ENCODE measurements at places on chromosomes 13 and 19.
A peak's percentile ranks its signal among the peaks of the same experiment; 100 is the strongest.

DNA sequence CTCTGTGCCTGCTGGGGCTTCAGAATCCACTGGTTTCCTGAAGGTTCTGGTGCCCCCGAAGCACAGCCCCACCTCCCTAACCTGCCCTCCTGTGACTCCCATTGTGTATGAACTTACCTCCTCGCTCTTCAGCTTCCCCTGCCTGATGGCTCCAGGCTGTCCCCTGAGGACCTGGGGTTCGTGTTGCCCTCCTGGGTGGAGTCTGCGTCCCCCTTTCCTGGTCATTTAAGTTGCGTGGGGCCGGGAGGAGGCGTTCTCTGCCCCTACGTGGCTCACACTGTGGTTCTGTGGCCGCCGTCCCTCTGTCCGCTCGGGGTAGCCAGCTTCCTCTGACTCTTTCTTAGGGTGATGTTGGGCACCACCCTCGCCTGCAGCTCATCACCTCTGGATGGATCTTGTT lies 13.9 kb downstream of the TFDP1 start:
- DNase-seq = no peak

DNA sequence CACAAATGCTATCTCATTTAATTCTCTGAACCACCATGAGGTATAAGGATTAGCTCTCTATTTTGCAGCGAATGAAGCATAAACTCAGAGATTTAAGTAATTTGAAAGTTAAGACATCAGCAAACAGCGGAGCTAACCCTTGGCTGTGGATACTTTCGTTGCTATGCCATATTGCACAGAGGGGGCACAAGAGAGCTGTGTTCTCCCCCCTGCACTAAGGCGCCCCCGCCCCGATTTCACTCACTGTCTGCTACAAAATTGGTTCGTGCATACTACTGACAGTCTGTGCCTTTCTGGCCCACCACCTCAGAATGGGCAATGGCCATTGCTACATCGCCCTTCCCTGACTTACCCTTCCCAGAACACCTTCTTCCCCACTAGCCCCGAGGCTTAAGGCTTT lies 105.7 kb upstream of the OBI1 start:
- DNase-seq = no peak

DNA sequence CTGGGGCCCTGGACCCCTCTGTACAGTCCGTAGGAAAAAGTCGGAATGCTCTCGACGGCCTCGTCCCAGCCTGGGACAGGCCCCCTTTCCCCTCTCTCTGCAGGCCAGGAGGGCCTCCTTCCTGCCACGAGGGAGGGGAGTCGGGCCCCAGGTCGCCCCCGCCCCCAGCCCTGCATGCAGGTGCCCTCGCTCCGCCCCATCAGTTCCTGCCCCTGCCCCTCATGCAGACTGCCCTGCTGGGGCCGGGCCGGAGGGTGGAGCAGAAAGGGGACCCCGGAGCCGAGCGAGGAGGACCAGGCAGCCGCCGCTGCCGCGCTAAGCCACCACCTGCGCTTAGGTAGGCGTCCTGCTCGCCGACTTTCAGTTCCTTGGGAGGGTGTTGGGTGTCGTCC lies 7.3 kb downstream of the LYL1 start:
- peak; percentile 46 for DNase-seq

DNA sequence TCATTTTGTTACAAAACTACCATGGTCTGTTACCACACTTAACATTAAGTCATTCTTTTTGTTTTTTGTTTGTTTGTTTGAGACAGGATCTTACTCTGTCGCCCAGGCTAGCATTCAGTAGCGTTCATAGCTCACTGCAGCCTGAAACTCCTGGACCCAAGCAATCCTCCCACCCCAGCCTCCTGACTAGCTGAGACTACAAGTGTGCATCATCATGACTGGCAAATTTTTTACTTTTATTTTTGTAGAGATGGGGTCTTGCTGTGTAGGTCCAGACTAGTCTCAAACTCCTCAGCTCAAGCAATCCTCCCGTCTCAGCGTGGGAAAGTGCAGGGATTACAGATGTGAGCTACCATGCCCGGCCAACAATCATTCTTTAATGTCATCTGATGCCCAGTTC lies 3.3 kb downstream of the ALDH16A1 start:
- no peak for DNase-seq

- no peak for DNase-seq
Measured at GRCh38 chr19:4059453-4059871, 7.2 kb downstream of the ZBTB7A start.

- DNase-seq = no peak
Measured at GRCh38 chr19:41702171-41702651, 6.2 kb upstream of the CEACAM5 start.

DNA sequence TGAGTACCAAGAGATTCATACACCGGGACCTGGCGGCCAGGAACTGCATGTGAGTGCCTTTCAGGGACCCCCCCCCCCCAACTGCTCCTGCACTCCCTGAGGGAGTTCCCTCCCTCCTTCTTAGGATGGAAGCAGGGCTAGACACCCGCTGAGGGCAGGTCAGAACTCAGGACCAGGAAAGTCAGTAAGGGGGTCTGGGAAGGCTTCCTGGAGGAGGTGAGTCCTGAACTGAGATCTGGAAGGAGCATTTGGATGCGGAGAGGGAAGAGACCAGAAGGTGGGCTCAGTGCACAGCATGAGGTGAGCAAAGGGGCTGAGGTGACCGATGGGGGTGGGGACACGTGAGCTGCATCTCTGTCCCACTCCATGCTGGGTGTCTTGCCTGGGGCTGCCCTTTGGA lies 10.5 kb upstream of the HNRNPUL1 start:
- DNase-seq = no peak

DNA sequence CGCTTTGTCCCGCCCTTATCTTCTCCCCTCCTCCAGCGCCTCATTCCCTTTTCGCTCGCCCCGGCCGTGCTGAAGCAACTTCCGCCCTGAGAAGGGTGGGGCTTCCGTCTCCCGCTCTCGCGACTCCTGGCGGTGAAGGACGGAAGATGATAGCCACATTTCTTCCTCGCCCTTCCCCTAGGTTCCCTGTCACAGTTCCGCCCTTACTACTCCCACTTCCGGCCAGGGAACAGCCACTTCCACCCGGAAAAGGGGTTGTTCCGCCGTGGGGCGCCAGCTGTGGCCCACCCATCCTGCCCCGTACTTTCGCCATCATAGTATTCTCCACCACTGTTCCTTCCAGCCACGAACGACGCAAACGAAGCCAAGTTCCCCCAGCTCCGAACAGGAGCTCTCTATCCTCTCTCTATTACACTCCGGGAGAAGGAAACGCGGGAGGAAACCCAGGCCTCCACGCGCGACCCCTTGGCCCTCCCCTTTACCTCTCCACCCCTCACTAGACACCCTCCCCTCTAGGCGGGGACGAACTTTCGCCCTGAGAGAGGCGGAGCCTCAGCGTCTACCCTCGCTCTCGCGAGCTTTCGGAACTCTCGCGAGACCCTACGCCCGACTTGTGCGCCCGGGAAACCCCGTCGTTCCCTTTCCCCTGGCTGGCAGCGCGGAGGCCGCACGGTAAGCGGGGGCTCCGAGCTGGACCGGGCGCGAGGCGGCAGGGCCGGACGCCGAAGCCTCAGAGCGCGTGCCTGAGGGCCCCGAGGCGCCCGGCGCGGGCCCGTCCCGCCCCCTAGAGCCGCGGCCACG lies at the start of gene RPS19:
TSS of gene RPS19 (plus strand) at position 638 of the 801 bp plus-strand sequence. CDS start 520 bp downstream, outside the sequence.
- DNase-seq = peak; percentile 99

DNA sequence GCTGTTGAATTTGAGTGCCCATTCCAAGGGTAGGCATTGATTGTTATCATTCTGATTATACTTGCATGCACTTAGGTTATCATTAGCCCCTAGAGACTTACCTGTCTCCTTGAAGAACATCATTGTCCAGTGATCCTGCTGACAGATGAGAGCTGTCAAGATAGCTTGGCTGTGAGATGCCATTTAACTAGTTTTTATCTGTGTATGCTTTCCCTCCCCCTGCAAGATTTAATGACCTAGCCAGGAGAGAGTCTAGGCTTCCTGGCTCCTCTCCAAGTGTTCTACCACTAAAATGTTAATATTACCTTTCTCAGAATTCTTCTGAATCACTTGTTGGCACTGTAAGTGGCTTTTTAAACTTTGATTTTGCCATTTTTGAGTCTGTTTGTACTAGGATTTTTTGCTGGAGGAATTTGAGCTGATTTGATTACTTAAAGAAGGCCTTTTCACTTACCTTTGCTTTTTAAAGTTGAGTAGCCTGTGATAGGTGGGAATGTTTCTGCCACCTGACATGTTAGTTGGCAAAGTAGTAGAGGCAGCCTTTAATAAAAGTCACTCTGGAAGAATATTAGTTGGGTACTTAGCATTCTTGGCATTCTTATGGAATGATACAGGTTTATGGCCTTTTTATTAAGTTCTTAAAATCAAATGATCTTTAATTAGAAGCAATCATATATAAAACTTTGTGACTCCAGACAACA lies 41.1 kb downstream of the ARHGAP35 start:
- no peak for DNase-seq

- DNase-seq = no peak
Measured at GRCh38 chr19:2290441-2291184, 8.6 kb upstream of the PEAK3 start.

- DNase-seq = no peak
Measured at GRCh38 chr13:58151452-58151851, 519.9 kb downstream of the PCDH17 start.

GRCh38 chr19:41939861-41940730 lies 11.8 kb upstream of the ERFL start:
- DNase-seq = peak; percentile 45

DNA sequence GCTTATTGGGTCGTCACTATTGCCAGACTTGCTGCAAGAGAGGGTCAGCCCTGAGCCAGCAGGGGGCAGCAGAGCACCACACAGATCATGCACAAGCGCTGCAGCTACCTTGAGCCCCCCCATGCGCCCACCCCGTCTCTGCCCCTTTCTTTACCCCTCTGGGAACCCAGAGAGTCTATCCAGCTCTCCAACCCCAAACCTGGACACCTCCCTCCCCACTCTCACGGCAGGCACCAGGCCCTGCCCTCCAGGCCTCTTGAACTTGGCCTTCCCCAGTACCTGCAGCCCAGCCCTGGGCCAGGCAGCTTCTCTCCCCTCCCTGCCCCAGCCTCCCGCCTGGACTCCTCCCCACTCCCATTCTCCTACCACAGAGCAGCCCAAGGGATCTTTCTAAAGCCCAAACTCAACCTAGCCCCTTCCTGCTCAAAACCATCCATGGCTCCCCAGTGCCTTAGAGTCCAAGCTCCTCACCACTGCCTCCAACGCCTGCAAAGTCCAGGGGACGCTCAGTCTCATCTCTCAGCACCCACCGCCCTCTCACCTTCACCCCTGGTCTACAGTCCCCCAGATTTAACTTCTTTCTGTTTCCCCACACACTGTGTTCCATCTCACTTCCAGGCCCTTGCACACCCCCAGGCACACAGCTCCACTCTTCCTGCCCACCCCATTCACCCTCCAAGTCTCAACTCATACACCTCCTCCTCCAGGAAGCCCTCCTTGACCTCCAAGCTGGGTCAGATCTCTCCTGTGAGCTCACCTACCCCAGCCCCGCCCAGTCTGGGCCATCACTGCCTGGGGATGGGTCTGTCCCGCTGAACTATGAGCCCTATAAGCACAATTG lies 9.4 kb upstream of the CEACAM16 start:
- DNase-seq = peak; percentile 72

GRCh38 chr13:64289702-64290101 lies 2874.1 kb upstream of the PCDH20 start:
- DNase-seq = no peak

DNA sequence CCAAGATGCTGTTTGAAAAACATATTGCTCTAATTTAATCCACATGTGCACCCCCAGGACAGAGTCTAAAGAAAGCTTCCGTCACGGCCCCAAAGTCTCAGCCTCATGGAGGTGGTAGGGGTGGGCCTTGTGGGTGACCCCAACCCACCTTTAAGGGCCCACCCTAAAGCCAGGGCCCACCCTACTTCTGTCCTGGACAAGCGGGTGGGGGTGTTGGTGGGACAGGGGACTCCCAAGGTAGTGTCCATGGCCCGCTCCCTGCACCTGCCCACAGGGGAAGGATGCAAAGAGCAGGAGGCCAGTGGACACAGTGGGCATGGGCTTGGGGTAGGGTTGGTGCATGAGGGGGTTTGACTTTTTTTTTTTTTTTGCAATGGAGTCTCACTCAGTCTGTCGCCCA lies 66.8 kb downstream of the KCTD15 start:
- no peak for DNase-seq

DNA sequence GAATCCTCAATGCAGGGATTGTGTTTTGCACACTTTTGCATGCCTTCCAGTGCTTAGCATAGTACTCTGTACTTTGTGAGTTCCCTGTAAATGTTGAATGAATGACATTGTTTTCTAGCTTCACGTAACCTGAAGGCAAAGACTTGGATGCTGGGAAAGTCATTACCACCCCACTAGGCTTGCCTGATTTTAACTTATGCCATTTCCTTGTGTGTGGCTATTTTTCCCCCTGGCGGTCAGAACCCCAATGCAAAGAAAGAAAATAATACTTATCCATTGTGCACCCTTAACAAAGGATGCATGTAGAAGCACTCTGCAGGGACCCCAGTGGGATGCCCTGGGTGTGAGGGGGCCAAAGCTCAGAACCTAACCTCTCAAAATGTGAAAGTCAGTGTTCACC lies 1.2 kb upstream of the ENOX1 start:
- no peak for DNase-seq

DNA sequence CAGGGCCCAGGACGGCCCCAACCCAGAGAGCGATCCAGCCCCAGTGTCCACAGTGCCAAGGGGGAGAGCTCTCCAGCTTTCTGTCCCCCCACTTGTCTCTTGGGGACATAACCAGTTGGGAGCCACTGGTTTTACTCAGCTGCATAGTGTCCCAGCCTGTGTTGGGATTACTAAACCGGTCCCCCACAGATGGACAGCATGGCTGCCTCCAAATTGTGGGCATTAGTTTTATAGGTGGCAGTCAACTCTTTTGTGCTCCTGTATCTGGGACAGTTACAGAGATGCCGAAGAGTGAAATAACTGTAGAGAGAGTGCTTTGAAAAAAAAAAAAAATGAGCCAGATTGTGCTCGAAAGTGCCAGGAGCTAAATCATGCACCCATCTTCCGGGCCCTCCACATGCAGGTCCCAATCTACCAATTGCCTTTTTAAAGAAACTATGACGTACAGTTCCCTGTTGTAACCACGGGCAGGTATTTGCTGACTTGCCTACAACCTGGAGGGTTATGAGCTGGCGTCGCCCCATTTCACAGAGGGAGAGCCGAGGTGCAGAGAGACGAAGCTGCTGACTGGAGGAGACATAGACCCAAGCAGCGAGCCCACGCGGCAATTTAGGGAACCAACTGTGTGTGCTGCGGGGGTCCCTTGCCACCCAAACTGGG lies 2.4 kb upstream of the NFIC start:
- no peak for DNase-seq

DNA sequence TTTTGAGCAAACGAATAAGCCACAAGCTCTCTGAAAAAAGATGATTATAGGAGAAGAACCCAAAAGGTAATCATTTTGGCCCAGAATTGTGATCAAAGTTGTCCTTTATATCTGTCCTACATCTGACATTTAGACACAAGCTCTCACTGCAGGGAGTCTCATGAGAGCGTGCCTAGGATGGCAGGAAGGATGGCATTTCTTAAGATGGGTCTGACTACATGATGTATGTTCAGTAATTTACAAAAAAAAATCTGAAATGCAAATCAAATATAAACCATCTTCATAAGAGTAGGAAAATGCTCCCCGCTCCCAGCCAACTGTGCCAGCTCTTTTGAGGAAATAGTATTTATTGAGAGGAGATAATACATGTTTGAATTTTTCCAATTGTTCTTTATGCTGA lies 81.0 kb upstream of the MBNL2 start:
- no peak for DNase-seq

- DNase-seq = no peak
Measured at GRCh38 chr13:99131410-99131809, 69.2 kb upstream of the UBAC2 start.

All from NCI-H510A treated with DMSO at 0.1 percent for 48 hours (cell line).